ENCODE measurements at places on chromosomes 1 and 21.

GRCh38 chr1:32334864-32335534 is 1.0 kb downstream of the MARCKSL1 start:
- peak; percentile 72 for DNase-seq

GRCh38 chr1:205013683-205014367 is 29.2 kb upstream of the CNTN2 start:
- DNase-seq, result peak; percentile 35

DNA sequence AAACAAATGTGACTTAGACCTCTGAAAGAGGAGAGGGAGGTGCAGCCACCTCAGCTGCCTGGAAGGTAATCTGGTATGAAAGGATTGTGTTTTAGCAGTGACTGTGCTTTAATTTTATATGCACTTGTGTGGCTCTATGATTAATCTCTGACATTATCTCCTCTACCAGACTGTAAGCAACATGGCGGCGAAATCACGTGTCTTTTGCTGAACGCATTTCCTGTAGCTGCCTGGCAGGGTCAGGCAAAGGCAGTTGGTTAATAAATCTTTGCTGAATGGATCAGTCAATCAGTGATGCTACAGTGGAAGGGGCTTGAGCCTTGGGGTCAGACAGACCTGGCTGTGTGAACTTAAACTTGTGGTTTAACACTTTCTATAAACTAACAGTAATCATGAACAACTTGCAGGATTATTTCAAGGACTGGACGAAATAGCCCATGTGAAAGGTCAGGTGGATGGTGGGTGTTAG is 96.9 kb downstream of the ADSS2 start:
- DNase-seq, result peak; percentile 8

DNA sequence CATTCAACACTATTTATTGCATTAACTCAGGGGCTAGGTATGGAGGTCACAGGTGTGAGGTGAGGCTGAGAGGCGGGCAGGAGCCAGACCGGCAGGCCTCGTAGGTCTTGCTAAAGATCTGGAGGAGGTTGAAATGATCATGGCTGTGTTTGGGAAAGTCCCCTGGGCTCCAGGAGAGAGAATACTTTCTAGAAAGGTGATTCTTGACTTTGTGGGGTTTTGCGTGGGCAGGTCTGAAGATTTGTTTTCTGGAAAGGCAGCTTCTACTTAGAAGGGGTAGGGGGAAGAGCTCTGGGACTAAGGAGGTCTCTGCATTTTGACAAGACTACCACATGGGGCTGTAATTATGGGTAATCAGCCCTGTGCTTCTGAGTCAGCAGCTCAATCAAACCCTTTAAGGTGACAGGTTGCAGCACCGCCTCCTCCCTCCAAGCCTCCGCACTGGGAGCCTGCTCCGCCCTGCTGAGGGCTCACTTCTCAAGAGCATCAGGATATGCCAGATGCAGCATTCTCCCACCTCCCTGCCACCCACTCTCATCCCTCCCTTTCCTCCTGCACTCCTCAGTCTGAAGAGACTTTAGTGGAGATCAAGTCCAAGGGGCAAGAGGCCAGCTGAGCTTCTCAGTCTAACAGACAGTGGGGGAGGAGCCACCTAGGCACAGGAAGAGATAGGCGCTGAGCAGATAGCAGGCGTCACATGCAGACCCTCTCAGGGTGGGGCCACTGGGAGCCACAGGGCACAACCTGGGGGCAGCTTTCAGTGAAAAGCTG is 30.5 kb downstream of the SLC30A1 start:
- DNase-seq, result no peak

GRCh38 chr21:43334214-43334958 is 92.5 kb downstream of the SIK1 start:
- no peak for DNase-seq

DNA sequence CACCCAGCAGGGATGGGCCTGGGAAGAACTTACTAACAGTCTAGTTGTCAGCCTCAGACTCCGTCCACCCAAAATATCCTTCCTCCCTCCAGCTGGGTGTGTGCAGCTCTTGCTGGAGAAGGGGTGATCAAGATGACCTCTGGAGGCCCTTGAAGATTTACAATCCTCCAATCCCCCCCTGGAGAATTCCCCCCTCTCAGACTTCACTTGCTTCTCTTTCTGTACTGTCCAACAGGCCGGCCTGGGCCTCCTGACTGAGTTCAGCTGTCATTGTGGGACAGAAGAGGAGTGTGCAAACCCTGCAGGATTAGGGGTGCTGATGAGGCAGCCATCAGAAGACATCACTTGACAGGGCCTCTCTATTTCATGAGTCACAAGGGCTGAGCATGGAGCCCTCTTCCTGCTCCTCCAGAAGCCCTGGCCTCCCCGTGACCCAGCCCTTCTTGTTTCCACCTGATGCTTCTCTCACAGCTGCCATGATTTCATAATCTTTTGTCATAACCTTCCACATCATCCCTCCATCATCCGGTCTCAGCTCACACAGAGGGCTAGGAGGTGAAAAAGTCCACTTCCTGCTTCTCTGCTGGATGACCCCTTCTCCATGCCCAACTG is 17.5 kb upstream of the IGFN1 start:
- DNase-seq, result peak; percentile 57

- no peak for DNase-seq
These were observed 7.3 kb upstream of the ADAM15 start for GRCh38 chr1:155043793-155044192.

GRCh38 chr1:245205396-245205795 is 50.6 kb downstream of the KIF26B start:
- DNase-seq, result peak; percentile 33

GRCh38 chr1:156150333-156151011 is 2.9 kb upstream of the SEMA4A start:
- DNase-seq, result no peak

DNA sequence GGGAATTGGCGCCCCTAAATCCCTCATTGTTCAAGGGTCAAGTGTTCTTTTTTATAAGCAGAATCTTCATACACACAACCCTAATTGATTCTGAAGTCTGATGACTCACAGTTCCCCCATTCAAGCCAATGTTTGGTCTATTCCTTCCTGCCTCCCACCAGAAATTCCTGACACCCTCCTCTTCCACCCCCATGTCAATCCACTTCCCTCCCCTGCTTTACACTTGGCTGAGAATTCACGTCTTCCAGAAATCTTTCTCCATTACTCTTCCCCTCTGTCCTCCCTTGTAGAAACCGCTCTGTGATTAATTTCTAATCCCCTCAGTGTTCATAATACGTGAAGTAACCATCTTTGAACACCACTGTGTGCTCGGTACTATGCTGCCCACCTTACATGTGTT is 76.2 kb upstream of the CD34 start:
- DNase-seq, result no peak

DNA sequence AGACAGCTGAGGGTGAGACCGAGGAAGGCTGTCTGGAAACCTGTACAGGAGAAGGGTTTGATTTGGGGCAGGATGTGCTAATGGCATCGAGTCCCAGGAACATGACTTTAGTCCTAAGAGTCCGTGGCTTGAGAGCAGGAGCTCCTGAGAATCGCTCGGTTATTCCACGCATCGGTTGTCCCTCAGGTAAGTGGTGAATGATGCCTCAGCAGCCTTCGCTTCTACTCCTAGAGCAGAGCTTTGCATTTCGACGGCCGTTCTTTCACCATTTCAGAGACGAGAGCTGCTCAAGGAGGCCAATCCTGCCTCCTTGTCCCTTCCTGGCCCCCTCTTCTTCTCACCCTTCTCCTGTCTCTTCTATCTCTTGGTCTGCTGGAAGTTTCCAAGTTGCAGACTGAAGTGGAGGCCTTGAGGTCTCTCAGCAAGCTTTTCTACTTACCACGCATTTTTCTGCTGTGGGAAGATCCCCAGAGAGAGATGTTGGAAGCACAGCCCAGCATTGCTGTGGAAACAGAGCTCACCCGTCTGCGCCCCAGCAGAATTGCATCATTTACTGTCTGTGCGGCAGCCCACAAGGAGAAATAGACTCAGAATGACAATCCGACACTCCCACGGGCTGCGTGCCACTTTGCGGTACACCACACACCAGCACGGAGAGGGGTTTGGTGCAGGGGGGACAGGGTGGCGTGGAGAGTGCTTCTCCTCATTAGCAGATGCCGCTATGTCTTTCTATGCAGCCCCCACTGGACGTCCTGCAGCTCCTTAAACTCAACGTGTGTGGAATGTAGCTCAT is 270.7 kb upstream of the C1orf174 start:
- DNase-seq, result no peak

DNA sequence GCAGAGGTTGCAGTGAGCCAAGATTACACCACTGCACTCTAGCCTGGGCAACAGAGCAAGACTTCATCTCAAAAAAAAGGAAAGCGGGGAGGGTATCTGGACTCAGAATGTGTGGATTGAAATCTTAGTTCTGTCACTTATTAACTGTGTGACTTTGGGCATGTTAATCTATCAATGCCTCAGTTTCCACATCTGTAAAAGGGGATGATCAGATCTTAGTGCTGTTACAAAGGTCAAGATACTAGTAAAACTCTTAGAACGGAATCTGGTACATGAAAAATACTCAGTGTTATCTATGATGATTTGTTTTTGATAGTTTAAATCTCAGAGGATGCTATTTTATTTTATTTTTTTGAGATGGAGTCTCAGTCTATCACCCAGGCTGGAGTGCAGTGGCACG is 10.5 kb downstream of the FAM76A start:
- no peak for DNase-seq

DNA sequence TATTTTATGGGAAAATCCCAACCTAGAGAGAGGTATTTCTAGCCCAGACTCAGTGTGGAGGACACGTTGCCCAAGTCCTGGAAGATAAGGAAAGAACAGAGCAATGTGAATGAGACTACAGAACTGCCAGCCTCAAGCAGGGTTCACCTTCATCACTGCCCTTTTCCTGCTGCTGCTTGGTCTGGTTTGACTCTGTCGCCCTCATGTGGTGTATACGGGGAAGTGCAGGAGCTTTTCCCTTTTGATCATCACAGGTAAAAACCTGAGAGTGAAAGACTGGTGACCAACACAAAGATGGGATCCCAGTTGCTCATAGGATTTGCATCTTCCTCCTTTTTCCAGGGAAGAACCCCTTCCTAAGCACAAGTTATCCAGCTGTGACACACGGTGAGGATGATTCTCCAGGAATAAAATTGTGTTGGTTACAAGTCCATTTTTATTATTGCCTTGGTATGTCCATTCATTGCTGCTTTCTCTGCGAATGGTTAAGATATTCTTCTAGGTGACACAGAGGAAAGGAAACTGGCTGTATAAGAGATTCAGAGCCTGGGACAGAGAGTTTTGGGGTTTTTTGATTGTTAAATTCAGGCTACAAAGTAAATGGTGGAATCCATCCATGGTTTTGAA is 89.5 kb upstream of the CD53 start:
- DNase-seq, result peak; percentile 62

GRCh38 chr1:230971771-230972170 is 6.9 kb downstream of the TTC13 start:
- DNase-seq, result peak; percentile 8

DNA sequence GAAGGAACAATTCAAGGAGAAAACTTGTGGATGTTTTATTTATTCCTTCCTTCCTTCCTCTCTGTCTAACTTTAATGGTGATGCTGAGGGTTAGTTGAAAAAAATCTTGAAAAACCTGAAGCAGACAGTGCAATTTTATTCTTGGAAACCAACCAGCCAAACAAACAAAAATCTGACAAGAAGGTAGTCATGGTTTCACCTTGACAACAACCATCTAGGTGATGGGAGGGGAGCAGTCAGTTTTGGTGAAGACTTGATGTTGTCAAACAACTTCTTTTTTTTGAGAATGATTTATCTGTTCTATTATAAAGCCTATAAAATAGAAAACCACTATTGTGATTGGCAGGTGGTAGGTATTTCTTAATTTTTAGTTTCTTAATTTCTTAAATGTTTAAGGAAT is 92.4 kb upstream of the GPR88 start:
- no peak for DNase-seq

GRCh38 chr1:98468111-98468717 is 193.3 kb upstream of the SNX7 start:
- peak; percentile 69 for DNase-seq

DNA sequence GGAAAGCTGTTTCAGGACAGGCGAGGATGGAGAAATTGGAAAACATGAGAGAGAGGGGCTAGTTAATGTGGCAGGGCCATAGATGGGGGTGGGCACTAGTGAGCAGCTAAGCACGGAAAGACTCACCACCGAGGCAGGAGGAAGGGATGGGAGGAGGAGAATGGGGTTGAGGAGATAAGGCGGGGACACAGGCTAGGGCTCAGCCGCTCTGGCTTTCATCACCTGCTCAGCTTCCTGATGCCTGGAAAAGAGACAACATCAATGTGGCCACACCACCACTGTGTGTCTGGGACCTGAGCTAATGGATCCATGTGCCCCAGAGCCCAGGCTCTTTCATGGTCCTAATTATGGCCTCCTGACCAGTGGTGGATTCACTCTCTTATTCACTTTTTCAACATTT is 27.6 kb downstream of the PMVK start:
- no peak for DNase-seq

- peak; percentile 32 for DNase-seq
These were observed 48.6 kb downstream of the KCNC4 start for GRCh38 chr1:110258734-110259133.

- DNase-seq, result peak; percentile 79
These were observed 6.5 kb upstream of the C2CD4D start for GRCh38 chr1:151846062-151846568.

GRCh38 chr1:8381618-8382017 is 63.7 kb downstream of the SLC45A1 start:
- no peak for DNase-seq

DNA sequence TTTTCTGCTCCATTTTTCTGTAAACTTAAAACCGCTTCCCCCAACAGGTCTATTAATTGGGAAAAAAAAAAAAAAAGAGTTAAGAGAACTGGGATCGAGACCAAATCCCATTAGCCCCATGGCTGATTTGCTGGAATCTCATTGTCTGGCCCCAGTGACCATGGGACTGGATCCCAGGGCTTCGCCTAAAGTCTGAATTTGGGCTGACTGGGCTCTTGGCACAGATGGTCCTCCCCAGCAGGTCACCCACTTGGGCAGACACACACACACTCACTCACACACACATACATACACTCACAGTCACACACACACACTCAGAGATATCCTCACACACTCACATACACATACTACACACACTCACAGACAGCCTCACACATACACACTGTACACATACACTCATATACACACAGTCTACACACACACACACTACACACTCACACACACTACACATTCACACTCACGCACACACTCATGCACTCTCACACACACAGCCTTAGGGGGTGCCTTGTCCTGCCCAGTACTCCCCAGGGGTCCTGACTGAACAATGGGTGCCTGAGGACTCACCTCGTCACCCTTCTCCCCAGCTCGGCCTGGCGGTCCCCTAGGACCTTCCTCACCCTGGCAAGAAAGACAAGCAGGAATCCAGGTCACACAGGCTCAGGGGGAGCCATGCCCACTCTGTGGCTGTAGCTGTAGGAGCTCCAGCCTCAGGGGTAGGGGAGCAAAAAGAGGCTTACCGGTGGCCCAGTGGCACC is 7.5 kb downstream of the COL9A2 start:
- no peak for DNase-seq

All from GM23248 (cell line).